ENCODE measurements at places on chromosomes 4 and X.

DNA sequence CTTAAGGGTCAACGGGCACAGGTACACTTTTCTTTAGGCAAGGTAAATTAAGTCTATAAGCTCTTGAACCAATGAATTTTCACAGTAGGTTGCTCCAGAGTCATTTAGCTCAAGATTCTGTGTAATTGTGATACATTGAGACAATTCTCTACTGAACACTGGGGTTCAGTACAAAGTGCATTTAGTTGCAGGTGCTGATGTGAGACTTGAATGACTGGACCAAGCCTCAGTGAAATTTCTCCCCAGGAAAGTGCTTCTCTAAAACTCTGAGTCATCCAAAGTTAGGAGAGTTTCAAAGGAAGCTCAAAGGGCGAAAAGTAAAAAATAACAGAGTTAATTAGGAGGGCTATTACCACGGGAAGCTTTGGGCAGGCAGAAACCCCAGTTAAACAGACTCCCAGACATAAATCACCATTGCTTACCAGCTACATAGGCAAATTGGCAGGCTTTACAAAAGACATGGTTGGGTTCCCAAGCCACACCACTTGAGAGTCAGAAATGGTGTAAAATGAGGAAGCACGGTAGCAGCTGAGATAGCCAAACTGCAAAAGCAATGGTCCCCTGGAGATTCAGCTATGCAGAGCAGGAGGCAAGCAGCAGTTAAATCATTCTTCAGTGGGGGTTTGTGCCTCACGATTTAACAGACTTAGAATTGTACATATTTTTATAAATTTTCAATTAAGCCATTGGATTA, 202.6 kb downstream of the PCDH19 start:
- DNase-seq, result no peak

GRCh38 chr4:35963974-35964515, 280.3 kb downstream of the ARAP2 start:
- no peak for DNase-seq

DNA sequence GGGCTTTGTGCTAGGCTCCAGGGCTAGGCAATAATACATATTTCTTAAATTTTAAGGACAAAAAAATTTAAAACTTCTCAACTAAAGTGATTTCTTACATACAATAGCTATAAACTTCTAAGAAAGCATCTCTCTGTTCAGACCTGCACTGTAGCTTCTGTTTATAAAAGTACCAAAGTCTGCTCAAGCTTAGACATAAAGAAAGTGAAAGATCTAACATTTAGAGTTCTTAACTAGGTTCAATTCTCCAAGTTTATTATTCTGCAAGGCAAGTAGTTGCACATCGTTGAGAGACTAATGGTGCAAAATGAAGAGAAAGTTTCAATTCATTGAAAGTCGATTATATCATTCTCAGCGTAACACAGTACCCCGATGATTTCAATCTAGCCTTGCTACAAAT, 857.4 kb upstream of the HTR2C start:
- no peak for DNase-seq

GRCh38 chr4:122758033-122758432, 25.5 kb downstream of the BBS12 start:
- peak; percentile 62 for DNase-seq

DNA sequence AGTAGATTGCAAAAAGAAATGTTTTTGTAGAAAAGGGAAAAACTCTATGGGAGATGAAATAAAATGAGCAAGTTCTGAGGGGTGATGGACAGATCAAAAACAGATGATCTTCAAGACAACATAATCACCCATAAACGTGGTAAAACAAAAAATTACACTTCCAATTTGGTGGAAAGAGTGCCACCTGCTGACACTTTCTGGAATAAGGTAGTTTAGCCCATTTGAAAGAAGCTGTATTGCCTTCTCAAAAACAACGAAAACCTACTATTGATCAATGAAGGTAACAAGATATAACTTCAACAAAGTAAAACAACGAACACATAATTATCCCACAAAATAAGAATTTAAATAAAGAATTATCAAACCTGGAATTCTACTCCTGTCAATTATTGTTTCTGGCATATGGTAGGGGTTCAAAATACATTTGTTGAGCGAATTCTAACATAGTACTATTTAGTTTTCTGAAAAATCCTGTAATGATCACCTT, 2.5 kb downstream of the COQ2 start:
- DNase-seq, result peak; percentile 68

DNA sequence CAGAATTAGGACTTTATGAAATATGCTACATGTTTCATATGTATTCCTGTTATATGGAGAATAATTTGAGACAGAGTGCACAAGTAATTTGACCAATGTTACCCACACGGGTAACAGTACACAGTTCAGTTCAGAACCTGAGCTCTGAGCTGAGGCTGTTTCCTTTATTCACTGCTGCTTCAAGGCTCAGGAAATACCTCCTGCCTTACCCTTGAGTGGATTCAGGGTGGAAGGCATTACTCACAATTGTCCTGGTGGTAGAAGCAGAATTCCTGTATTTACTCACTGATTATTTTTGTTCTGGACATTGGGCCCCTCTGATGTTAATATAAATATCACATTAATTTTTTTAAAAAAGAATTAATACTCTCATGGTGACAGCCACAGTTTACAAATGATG, 73.5 kb upstream of the CAMK2D start:
- peak; percentile 62 for DNase-seq

GRCh38 chrX:23944234-23944633, 36.4 kb downstream of the CXorf58 start:
- no peak for DNase-seq

DNA sequence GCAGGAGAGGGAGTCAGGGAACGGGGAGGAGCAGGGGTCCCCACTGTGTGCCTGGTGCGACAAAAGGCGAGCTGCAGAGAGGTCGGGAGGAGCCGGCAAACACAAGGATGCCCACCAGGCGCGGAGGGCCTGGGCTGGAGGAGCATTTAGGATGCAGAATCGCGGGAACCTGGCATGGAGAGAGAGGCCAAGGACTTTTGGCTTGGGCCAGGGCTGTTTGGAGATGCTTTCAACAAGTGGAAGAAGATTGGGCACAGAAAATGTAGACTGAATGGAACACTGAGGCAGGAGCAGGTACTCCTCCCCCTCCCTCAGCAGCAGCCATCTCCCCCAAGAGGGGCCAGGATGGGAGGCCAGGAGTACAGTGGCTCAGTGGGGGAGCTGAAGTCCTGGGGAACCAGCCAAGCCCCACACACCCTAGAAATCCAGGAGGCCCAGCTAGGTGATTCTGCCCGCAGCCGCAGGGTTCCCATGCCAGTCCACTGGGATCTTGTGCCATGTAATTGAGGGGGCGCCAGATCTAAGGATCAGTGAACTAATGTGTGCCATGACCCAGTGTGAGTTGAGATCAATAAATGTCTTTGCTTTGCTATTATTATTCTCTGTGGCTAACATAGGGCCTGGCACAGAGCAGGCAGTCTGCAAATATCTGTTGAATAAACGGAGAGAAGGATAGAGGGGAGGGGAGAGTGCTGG, 1.1 kb upstream of the ABLIM2 start:
- no peak for DNase-seq

GRCh38 chr4:155442267-155443105, 65.7 kb upstream of the MAP9 start:
- DNase-seq, result peak; percentile 60

DNA sequence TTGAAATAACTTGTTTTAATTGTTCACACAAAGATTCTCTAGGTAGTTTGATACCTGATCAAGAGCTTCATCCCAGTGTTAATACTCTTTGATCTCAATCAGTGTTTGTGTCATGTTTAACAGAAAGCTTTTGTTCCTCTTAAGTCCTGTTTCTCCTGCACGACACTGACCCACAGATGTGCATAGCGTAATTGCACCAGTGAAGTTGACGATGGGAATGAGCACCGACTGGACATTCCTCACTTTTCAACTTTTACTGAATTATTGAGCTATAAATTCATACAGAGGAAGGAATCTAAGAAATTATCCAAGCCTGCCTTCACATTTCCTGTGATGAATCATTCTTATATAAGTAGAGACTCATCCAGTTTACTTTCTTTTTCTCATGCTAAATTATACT, 878.7 kb upstream of the TENM3 start:
- DNase-seq, result peak; percentile 29

DNA sequence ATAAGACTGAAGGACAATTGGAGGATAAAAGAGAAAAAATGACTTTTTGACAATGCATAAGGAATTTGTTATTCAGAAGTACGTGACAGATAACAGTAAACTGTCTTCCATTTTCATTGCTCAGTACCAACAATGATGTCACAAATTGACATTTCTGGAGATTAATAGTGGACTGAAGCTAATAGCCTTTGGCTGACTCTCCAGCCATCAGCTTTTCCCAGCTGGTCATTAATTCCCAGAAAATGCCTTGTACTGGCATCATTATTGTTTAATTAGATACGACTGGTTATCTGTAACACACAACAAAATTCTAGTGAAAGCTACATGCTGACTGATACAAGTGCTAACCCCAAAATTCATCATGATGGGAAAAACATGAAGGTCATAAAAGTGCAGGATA, 147.9 kb upstream of the FGF13 start:
- DNase-seq, result no peak

All from EL (cell line).